ENCODE measurements at places on chromosomes 3 and 15.
A peak's percentile ranks its signal among the peaks of the same experiment; 100 is the strongest.

DNA sequence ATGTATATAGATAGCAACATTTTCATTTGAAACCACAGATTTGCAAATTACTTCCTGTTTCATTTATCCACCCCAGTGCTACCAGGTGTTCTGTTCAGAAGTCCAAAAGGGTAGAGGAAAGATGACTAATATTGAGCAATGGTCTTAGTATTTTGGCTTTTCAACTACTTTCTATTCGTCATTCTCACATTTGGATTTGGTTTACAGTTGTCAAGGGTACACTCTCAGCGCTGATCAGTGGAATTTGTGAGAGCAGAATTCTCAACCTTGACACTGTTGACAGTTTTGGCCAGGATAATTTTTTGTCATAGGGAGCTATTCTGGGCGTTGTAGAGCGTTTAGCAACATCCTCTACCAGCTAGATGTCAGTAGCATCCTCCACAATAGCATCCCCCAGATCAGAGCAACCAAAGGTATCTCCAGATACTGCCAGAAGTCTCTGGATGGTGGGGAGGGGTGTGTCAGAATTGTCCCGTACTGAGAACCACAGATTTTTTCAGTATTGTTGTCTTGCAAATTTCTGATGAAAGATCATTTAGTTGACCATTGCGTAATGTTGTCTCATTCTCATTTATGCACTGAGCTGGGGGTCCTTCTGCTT, 4.2 kb downstream of the HMCES start:
- peak; percentile 16 for DNase-seq

GRCh38 chr3:71486831-71487230, 96.7 kb downstream of the FOXP1 start:
- no peak for DNase-seq

- DNase-seq: no peak
Measured at GRCh38 chr15:36152936-36153335, 426.5 kb upstream of the CDIN1 start.

DNA sequence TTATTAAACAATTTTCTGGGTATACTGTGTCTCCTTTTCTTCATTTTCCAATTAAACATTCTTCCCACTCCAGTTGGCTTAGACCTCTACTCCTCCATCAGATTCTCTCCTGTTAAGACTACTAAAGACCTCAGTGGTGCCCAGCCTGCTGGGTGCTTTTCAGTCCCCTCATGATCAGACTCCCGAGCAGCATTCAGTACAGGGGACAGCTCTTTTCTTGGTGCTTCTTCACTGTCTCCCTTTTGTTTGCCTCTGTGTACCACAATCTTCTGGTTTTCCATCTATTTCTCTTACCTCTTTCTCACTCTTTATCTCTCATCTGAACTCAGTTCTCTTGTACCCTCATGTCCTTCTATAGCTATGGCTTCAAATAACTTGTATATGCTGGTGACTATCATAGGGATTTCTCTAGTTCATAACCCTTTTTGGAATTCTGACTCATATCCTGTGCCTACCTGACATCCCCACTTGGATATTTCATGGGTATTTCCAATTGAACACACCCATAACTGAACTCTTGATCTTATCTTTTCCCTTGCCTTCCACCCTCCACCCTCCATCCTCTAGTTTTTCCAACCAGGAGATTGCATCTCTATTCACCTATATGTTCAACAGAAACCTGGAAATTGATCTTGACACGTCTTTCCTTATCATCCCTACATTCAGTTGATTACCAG, 55.6 kb upstream of the ABHD10 start:
- no peak for DNase-seq

DNA sequence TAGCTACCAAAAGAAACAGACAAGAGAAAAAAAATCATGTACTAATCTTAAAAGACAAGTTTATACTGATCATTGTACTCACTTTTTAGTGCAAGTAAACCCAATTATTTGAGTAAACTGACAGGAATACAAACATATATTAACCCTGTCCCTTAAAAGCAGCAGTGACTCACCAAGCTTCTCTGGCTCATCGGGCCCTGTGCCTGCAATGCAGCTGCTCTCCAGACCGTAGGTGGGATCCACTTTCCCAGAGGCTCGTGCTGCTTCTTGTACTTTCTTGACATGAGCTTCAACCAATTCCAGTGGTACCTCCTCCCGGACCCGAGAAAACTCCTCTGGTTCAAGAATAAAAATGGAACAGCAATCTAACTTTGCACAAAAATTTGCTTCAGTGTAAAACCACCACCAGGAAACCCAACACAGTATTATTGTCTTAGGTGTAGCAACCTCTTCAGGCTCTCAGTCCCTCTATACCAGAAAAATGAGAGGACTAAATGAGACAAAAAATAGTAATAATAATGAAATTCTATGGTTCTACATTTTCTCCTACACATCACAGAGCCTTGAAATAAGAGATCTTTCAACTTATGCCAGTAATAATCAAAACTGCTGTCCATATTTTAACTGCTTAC, 82.6 kb upstream of the CSPG5 start:
- no peak for DNase-seq

DNA sequence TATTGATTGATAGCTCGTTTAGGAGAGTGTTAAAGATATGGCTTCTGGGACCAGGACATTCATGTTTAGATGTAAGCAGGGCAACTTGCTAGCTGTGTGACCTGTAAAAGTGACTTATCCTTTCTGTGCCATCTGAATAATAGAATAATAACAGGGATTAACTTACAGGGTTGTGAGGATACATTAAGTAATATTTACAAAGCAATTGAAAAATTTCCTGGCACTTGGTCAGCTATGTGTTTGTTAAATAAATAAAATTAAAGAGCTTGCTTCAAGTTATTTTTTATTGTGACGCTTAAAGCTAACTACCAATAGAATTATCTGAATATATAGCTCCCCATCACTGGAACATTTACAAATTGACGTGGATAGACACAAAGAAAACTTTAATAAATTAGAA, 287.9 kb upstream of the CDIN1 start:
- DNase-seq: no peak

- no peak for DNase-seq
Measured at GRCh38 chr3:170081079-170081741, 43.4 kb downstream of the GPR160 start.

DNA sequence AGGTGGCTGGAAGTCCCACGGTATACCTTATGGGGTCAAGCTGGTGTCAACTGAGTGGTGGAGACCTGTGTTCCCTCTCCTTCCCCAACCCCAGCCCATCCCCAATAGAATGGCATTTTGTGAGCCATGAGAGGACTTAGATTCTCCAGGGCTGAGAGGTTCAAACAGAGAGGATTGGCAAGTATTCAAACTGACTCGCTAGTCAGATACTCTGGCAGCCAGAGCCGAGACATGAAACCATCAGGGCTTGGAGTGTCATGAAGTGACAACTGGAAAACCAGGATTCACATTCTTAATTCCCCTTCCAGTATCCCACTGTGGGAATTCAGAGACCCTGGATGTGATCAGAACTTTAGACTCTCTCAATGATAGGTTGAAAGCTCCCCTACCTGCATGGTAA, 159.4 kb upstream of the SNTN start:
- no peak for DNase-seq

DNA sequence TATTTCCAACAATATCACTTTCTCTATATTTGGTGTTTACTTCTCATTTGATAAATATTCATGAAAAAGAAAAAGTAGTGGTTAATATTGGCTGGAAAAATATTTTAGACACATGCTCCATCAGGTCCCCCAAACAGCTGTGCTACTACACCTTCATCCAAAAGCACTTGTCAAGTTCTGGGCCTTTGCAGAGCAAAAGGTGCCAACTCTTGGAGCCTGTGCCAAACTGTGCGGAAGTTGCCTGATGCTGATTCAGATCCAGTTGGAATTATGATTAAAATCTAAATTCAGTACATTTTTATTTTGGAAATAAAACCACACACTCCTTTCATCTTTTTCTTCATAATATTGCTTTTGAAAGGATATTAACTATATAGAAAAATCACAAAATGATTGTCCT, 1497.4 kb upstream of the CADM2 start:
- no peak for DNase-seq

- no peak for DNase-seq
Measured at GRCh38 chr3:79947469-79947868, 179.7 kb upstream of the ROBO1 start.

All from activated naive CD4-positive, alpha-beta T cell treated with anti-CD3 and anti-CD28 coated beads, Interleukin-2, amount 50 U/mL, for 16 hours (primary cell).